Thyroid gland (tissue), 4 donors: ENCODE measurements at places on chromosomes 3 and 15. TPM values are rescaled to one million over a fixed set of nuclear protein-coding genes. Genes with fewer than 3 reads are reported as not detected.

DNA sequence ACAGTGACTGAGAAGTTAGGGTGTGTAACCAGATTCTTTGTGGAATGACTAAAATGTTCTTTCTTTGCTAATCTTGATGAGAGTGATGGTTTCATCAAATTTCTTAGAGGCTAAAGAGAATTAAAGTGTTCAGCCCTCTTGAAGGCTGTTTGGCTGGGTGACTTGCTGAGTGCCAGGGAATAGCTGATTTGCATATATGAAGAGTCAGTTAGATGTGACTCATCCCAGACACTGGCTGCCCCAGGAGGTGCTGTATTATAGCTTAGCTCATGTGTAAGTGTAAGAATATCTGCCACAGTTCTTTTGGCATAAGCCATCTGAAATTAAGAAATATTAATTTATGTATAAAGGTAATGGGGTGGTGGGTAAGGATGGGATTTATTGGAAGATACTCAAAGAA lies 535.1 kb downstream of the NLGN1 start:
- H3K27ac ChIP-seq, result no peak overlapping the region
- no peaks in the 10 kb centered on the region for H3K4me1 ChIP-seq
- no peak overlapping the region for H3K4me3 ChIP-seq

GRCh38 chr3:27623085-27623753 lies 98.9 kb downstream of the EOMES start:
- peaks cover 11% of the 10 kb centered on the region for H3K4me1 ChIP-seq
- no peaks in the 10 kb centered on the region for H3K27me3 ChIP-seq
- no peak overlapping the region for H3K4me3 ChIP-seq
- H3K36me3 ChIP-seq, result no peaks in the 10 kb centered on the region
- DNase-seq, result no peak
- no peak overlapping the region for H3K27ac ChIP-seq

GRCh38 chr15:25134546-25134945 lies 179.8 kb downstream of the SNRPN start:
- H3K36me3 ChIP-seq, result no peaks in the 10 kb centered on the region
- no peaks in the 10 kb centered on the region for H3K4me1 ChIP-seq
- H3K27ac ChIP-seq, result no peak overlapping the region
- no peak for DNase-seq

GRCh38 chr3:85790445-85791030 lies 831.7 kb downstream of the CADM2 start:
- no peak for DNase-seq
- H3K36me3 ChIP-seq, result no peaks in the 10 kb centered on the region
- no peak overlapping the region for H3K4me3 ChIP-seq
- no peaks in the 10 kb centered on the region for H3K27me3 ChIP-seq
- H3K27ac ChIP-seq, result no peak overlapping the region

The DCBLD2 gene
- 52.7 TPM for total RNA-seq

DNA sequence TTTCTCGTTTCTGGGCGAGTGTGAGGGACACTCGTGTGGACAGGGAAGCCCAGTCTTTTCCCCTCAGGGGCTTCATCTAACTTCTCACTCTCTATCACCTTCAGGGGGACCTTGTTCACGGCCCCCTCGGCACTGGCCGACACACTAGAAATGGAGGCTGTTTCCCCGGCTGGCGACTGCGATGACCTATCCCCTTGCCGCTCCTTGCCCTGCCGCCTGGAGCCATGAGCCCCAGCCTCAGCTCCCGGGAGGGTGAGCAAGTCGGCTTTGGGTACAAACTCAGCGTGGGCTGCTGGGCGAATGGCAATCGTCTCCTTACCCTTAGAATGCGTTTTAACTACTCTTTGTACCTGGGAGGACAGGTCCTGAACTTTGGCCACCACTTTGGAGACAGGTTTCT lies 41.0 kb downstream of the FMN1 start:
- no peaks in the 10 kb centered on the region for H3K27me3 ChIP-seq
- H3K4me1 ChIP-seq, result peaks cover 4% of the 10 kb centered on the region
- no peak overlapping the region for H3K4me3 ChIP-seq
- no peak for DNase-seq
- no peaks in the 10 kb centered on the region for H3K36me3 ChIP-seq

- no peak overlapping the region for H3K27ac ChIP-seq
- H3K36me3 ChIP-seq, result no peaks in the 10 kb centered on the region
- H3K4me1 ChIP-seq, result peaks cover 39% of the 10 kb centered on the region
- DNase-seq, result no peak
- H3K27me3 ChIP-seq, result no peaks in the 10 kb centered on the region
These were observed 145.8 kb downstream of the ALDH1A2 start for GRCh38 chr15:57919754-57920153.

The EXOG gene
- total RNA-seq, result 16.5 TPM

GRCh38 chr3:27746838-27747237 lies 24.7 kb upstream of the EOMES start:
- H3K4me3 ChIP-seq, result no peak overlapping the region
- no peaks in the 10 kb centered on the region for H3K27me3 ChIP-seq
- no peaks in the 10 kb centered on the region for H3K36me3 ChIP-seq
- H3K27ac ChIP-seq, result no peak overlapping the region
- no peaks in the 10 kb centered on the region for H3K4me1 ChIP-seq

The ANO10 gene
- 33.9 TPM for total RNA-seq

The SERINC4 gene
- total RNA-seq, result not detected

DNA sequence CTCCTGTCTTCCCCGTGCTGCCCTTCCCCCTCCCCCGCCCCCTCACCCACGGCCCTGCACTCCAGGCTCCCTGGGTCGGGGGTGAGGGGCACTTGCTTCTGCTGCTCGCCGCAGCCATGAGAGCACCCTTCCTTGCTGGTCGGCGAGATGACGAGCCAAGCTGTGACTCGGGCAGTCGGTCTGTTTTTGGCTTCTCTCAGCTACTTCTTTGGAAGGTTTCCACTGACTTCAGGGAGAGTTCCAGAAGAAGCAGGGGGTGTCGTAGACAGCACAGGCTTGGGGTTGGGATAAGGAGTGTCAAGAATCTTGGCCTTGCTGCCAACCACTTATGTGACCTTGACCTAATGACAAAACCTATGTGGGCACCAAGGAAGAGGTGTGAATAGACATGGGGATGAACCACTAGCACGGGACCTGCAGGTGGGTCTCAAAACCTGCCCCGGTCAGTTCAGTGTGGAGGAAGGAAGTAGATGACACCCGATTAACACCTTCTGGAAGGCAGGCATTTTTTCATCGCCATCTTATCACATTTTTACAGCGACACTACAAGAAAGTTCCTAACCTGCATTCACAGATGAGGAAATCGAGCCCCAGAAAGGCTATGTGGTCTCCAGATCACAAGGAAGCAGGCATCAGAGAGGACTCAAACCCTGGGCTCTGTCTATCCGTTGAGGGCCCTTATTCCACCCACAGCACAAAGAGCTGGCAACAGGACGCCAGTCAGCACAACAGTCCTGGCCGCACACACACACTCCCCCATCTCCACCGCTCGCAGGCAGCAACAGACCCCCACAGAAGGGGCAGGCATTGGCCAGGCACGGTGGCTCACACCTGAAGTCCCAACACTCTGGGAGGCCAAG lies 120.9 kb downstream of the LIPC start:
- no peak for DNase-seq
- H3K36me3 ChIP-seq, result no peaks in the 10 kb centered on the region
- no peak overlapping the region for H3K4me3 ChIP-seq
- peaks cover 5% of the 10 kb centered on the region for H3K4me1 ChIP-seq
- no peaks in the 10 kb centered on the region for H3K27me3 ChIP-seq

The SAXO2 gene
- total RNA-seq, result not detected

The DUOXA1 gene
- total RNA-seq, result 155 TPM

- peak overlapping the region; percentile 84 for H3K27ac ChIP-seq
- no peaks in the 10 kb centered on the region for H3K27me3 ChIP-seq
- no peak overlapping the region for H3K4me3 ChIP-seq
- H3K4me1 ChIP-seq, result peaks cover 16% of the 10 kb centered on the region
- peak; percentile 96 for DNase-seq
- H3K36me3 ChIP-seq, result peaks cover 11% of the 10 kb centered on the region
These were observed 67.4 kb downstream of the GRIP2 start for GRCh38 chr3:14472471-14473351.

The CERS3 gene
- 2.0 TPM for total RNA-seq

GRCh38 chr3:132352556-132353143 lies 35.4 kb downstream of the ACP3 start:
- H3K27ac ChIP-seq, result no peak overlapping the region
- no peaks in the 10 kb centered on the region for H3K27me3 ChIP-seq
- H3K36me3 ChIP-seq, result no peaks in the 10 kb centered on the region
- no peaks in the 10 kb centered on the region for H3K4me1 ChIP-seq
- no peak overlapping the region for H3K4me3 ChIP-seq

The ZBBX gene
- not detected for total RNA-seq

- no peak for DNase-seq
- H3K27me3 ChIP-seq, result no peaks in the 10 kb centered on the region
- no peaks in the 10 kb centered on the region for H3K36me3 ChIP-seq
- H3K27ac ChIP-seq, result no peak overlapping the region
- no peak overlapping the region for H3K4me3 ChIP-seq
- H3K4me1 ChIP-seq, result peaks cover 9% of the 10 kb centered on the region
These were observed 8.8 kb downstream of the TBC1D23 start for GRCh38 chr3:100269410-100270214.

DNA sequence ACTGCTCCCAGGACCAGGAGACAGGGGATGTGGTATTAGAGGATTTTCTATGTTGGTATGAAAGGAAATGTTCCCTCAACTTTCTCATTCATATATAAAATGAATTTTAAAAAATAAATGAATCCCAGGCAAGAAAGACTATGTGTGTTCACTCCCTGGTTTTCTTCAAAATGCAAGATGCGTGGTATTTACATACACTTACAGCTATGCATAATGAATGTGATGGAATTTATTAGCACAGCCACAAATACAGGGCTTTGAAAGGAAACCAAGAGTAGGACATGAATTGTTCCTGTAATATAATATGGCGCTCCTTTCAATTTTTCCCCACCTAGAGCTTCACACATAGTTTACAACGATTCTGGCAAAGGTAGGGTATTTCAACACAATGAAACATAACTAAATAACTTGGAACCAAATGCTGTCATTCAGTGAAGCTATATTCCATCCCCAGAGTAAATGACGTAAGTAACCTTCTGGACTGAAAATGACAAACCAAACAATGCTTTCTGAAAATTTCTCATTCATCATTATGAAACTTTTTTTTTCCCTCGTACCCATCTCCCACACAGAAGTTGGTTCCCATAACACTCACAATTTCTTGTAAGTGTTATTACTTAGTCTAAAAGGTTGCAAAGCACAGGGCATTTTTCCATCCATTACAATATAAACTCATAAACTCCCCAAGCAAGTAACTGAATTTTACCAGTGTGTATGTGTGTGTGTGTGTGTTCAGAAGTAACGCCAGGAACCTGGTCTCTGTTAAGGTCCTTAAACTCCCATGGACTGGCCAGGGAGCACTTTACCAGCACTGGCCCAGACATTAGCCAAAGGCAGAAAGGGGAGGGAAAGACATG lies 41.8 kb downstream of the CBLB start:
- DNase-seq, result no peak
- no peaks in the 10 kb centered on the region for H3K27me3 ChIP-seq
- no peak overlapping the region for H3K27ac ChIP-seq
- peaks cover 10% of the 10 kb centered on the region for H3K4me1 ChIP-seq

The XYLB gene
- 1.7 TPM for total RNA-seq

- H3K4me3 ChIP-seq, result no peak overlapping the region
- H3K4me1 ChIP-seq, result no peaks in the 10 kb centered on the region
- no peak overlapping the region for H3K27ac ChIP-seq
- no peak for DNase-seq
These were observed 11.1 kb downstream of the SERP1 start for GRCh38 chr3:150535204-150535603.

The CCR8 gene
- total RNA-seq, result not detected

DNA sequence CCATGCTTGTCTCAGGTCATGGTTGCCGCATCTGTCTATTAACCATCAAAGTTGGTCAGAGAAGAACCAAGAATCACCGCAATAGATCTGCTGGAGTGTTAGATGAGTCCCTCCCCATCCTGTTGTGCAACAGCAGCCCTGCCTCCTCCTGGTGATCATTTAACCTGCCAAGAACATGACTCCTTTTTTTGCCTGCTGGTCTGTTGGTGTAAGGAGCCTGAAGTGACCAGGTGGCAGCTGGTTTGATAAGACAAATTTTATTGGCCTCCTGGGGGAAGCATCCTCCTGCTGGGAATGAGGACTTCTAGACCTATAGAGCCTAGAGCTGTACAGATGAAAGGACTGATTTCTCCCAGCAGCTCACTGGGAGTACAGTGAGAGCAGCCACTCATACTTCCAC lies 43.5 kb upstream of the RAF1 start:
- no peak overlapping the region for H3K4me3 ChIP-seq
- no peak for DNase-seq
- no peaks in the 10 kb centered on the region for H3K36me3 ChIP-seq
- H3K4me1 ChIP-seq, result no peaks in the 10 kb centered on the region

GRCh38 chr3:190620886-190621608 lies 107.2 kb downstream of the IL1RAP start:
- no peaks in the 10 kb centered on the region for H3K27me3 ChIP-seq
- H3K4me3 ChIP-seq, result no peak overlapping the region
- H3K4me1 ChIP-seq, result no peaks in the 10 kb centered on the region
- no peak overlapping the region for H3K27ac ChIP-seq
- H3K36me3 ChIP-seq, result no peaks in the 10 kb centered on the region

DNA sequence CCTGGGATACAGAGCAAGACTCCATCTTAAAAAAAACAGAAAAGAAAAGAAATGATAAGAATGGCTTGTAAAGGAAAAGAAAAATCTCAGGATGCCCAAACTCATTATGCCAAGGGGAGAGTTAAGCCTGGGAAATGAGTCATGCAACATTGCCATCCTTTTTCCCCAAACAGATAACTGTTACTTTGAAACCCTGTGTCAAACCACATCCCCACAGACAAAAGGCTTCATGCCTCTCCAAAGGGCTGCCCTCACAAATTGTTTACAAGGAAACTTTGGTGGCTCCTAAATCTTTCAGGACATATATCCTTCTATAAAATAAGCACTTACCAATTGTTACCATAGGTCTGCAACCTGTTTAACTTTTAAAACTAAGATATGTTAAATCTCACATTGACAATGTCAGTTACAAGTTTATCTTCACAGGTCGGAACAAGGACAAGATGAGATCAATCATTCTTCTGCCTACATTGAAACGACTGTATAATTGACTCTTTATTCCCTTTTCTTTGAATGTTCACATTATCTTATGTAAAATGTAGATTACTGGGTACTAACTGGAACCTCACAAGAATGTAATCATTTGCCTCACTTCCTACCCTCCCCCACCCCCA lies 18.6 kb upstream of the SENP7 start:
- no peak for DNase-seq
- no peak overlapping the region for H3K4me3 ChIP-seq
- H3K27ac ChIP-seq, result no peak overlapping the region
- H3K27me3 ChIP-seq, result no peaks in the 10 kb centered on the region
- no peaks in the 10 kb centered on the region for H3K4me1 ChIP-seq

DNA sequence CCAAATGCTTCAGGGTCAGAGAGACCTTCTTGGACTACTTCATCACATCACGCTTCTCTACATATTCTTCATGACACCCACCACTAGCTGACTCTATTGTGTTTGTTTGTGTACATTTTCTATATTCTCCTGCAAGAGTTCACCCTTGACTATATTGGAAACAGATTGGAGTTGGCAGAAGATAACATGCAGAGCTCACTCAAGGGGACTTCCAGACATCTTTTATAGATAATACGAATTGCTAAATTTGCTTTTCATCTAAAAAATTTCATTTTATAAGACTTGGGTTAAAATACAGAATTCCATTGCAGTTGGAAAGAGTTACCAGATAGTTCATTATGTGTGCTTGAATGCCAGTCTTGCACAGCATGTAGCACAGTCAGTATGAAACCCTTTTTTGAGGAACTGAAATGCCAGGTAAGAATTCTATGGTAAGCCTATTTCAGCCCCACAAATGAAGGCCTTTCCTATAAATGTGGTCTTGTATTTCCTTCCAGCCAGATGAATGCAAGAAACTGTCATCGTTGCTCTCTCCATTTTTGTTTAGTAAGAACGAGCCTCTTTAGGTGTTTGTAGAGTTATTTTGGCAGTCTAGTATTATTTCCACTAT lies 177.6 kb downstream of the GHSR start:
- no peaks in the 10 kb centered on the region for H3K36me3 ChIP-seq
- H3K4me3 ChIP-seq, result no peak overlapping the region
- no peaks in the 10 kb centered on the region for H3K27me3 ChIP-seq
- no peak for DNase-seq
- no peak overlapping the region for H3K27ac ChIP-seq
